Osteoblast (primary cell): ENCODE measurements at places on chromosomes 6 and 20.

- DNase-seq = no peak
Observed at GRCh38 chr6:121555201-121555600, 119.8 kb downstream of the GJA1 start.

DNA sequence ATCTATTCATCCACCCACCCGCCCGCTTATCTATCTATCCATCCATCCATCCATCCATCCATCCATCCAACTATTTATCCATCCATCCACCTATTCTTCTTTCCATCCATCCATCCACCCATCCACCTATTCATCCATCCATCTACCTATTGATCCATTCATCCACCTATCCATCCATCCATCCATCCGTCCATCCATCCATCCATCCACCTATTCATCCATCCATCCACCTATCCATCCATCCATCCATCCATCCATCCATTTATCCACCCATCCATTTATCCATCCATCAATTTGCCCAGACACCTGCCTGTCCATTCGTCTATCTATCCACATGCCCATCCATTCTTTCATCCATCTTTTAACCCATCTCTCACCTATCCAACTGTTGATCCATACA lies 71.1 kb upstream of the PMEPA1 start:
- no peak for DNase-seq

GRCh38 chr6:165843121-165843520 lies 180.1 kb upstream of the PDE10A start:
- DNase-seq = no peak

GRCh38 chr6:54846243-54846856 lies at the start of gene FAM83B:
FAM83B (plus strand) TSS chr6:54846771; CDS start chr6:54870247, 23,476 bp downstream.
- no peak for DNase-seq

DNA sequence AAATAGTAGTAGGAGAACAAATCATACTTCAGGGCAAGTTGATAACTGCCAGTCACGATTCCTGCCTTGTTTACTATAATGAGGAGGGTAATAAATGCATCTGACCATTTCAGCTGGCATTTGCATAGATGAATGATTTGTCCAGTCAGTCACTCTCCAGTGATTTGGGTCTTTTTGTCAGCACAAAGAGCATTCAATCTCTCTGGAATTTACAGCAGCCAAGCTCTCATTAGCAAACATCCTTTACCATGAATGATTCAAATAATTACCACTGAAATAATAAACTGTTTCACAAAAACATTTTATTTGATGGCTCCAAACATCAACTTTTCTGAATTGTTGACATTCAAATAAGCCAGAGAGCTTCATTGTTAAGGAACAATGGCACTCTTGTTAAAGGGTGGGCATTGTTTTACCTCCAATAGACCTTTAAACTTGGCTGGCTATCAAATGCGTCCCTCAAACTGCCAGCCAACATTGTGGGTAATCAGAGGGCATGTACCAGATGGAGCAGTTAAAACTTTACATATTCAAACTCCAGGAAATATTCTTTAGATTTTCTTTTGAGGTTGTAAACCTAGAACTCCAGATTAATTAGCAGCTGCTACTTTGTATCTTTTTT lies 30.0 kb upstream of the FBXL4 start:
- no peak for DNase-seq

DNA sequence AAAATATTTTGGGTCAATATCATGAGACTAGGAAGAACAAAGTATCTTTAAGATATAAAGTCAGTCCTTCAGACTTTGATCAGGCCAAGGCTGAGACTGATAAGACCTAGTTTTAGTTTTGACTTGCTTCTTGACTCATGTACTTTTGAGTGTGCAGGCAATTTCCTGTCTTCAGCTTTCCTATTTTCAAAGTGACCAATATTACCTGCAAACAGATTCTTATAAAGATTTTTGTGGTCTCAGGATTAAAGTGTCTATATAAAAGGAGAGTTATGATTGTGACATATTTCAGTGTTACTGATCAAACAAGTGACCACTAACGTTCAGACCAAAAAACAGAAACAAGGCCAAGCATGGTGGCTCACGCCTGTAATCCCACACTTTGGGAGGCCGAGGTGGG lies 36.0 kb upstream of the AKIRIN2 start:
- no peak for DNase-seq

DNA sequence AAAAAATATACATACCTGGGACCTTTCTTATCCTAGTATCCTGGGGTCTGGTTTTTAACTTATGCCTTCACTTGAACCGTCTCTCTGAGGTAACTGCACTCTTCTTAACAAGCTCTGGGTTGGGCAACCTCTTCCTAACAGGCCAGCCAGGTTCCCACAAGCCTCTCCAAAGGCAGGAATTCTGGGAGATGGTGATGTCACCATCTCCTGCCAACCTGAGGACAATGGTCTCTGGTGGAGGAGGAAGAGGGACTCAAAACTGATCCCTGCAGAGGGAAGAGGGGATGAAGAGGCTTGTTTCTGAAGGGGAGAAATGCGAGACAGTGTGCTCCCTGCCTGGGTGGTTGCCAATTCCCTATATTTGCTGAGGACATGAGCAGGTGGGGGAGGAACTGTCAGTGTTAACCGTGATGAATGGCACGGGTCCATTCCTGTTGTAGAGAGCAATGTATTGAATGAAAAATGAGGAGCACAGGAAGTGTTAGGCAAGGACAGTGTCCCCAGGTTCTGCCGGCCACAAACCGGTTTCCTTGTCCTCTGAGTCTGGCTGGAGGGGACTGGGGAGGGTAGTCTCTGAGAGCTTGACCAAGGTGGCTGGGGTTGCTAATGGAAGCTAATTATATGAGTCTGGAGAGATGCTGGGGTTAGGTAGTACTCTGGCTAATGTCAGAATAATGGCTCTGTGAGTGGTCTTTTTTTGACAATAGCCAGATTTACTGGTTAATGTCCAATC lies 95.5 kb downstream of the KCNB1 start:
- no peak for DNase-seq

DNA sequence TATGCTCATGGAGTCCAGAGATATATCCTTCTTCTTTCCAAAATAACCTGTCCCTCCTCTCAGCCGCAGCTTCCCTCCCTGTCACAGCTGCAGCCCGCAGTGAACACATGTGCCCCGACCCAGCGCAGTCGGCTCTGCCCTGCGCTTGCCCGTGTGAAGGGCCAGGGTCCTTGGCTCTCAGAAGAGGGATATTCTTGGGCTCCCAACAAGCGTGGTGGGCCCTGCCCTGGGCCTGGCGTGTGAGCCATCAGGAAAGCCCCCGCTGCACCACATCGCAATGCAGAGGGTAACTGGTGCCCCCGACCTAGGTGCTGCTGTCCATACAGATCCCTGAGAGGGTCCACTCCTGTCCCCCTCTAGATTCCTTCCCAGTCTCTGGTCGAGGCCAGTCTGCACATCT lies 65.2 kb downstream of the SSR1 start:
- DNase-seq = no peak

DNA sequence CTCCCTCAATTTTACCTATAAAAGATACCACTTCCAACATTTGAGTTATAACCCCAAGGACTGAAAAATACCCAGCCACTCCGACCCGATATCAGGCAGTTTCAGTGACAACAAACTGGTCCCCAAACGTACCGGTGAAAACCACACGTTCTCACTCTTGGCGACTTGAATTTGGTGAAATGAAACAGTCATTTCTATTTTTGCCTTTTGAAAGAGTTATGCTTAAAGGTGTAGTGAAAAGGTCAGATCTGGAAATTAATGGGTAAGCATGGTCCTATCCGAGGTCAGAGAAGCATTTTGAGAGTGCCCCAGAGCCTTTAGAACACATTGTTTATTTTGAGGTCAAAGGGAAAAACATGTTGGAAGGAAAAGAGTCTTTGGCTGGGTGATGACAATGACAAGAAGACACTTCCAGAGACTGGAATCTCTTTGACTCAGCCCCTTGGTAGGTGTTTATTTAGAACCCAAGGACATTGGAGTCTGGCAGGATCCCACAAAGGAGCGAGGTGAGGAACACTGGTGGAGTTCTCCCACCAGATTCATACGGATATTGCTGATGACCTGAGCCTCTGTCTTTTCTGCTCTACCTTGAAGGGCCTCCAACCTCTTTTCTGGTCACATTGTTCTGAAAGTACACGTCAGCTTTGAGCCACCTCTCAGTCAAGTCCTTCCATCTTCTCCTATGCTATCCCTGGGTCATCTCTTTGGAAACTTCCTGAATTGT lies 235.0 kb downstream of the GMPR start:
- DNase-seq = no peak

DNA sequence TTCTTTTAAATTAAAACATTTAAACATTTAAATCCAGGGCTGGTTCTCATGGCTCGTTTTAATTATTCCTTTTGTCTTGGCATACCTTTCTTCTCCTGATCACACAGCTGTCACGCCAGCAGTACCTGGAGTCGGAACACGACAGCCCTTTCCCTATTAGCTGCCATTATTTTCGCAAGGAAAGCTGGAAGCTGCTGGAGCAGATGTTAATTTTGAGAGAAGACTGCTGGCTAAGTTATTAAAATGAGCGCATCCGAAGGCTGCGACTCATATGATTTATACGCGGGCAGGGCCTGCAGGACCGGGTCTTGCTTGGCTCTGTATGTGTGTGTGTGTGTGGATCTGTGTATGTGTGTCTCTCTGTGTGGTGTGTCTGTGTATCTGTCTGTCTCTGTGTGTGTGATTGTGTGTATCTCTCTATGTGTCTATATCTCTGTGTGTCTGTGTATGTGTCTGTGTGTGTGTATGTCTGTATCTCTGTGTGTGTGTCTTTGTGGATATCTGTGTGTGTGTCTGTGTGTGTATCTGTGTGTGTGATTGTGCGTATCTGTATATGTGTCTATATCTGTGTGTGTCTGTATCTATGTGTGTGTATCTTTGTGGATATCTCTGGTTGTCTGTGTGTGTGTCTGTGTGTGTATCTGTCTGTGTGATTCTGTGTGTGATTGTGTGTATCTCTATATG lies 191.5 kb downstream of the CDH4 start:
- DNase-seq = no peak

DNA sequence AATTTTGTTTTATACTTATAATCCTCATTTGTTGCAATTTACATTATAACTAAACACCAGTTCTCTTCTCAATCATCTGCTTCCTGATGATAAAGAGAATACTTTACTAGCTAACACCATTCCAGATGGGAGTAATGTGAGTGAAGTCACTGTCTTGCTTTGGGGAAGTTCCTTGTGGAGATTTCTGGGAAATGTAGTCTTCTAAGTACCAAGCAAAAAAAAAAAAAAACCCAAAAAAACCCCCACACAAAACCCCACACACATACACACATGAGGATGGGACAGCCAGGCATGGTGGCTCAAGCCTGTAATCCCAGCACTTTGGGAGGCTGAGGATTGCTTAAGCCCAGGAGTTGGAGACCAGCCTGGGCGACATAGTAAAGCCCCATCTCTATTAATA lies 2.2 kb upstream of the SNPH start:
- DNase-seq = no peak

GRCh38 chr20:58677808-58678207 lies 14.8 kb upstream of the NPEPL1 start:
- DNase-seq = peak; percentile 45

DNA sequence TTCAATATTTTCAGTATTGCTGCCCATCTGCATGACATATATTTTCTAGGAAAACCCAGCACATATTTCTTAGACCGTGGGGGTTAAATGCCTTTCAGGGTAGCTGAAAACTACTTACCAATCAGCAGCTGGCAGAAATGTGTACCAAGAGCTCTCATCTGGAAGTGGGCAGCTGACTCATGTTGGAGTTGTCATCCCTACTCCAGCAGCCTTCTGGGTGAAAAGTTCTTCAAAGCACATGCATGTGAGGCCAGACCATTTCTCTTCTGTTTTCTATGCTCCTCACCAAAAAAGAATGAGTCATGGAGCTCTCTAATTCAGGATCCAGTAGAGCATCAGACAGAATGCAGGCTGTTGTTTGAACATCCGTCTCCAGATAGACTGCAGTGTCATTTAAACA lies 135.5 kb downstream of the PAX1 start:
- DNase-seq = no peak

- peak; percentile 14 for DNase-seq
Observed at GRCh38 chr6:140921366-140922226, 1211.1 kb upstream of the GJE1 start.

DNA sequence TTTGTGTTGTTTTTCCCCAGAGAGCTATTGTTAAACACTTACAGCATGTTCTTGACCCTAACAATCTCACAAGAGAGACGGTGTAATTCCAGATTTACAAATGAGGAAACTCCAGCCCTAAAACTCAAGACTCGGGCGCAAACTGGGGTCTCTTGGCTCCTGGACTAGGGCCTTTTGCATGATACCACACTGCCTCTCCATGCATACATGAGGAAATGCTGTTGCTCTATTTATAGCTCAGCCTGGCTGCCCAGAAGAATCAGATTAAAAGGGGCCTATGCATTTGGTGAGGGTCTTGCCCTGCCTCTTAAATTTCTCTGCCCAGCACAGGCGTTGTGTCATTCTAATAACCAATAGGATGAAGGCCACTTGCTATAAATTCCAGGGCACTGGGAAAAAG lies 30.5 kb upstream of the SNRPB2 start:
- no peak for DNase-seq

DNA sequence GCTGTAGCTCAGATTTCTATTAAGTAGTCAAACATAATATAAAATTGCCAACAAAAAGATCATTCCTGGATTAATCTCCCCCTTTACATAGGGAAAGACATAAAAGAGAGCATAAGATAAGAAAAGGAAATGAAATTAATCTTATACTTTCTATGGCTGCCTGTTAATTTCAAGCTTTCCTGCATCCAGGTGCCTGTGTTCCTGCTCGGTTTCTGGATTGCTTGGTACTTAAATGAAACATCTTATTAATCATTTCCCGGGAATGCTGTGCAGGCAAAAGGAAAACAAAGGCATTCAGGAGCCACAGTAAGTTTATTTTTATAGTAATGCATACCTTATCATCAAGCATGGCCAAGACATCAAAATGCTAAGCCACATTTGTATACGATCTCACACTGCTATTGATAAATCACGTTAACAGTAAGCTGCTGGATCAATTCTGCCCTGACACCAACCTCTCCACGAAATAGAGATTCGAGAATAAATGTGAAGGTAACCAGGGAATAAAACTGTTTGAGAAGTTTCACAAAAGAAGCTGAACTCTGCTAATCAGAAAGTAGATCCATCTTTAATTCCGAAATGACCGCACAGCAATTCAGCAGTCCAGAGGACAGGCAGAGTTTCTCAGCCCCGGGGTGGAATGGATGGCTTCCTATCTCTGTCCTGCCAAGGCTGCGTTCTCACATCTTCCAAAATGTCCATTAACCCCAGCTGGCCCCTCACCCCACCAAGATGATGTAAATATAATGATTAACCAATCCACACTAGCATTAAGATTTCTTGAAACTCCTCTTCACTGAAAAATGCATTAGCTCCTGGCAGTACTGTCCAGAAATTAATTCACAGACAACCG lies 32.6 kb upstream of the APCDD1L start:
- DNase-seq = no peak

- no peak for DNase-seq
Observed at GRCh38 chr6:148928811-148929210, 182.0 kb downstream of the UST start.
